ENCODE measurements at places on chromosomes 3 and 15.

GRCh38 chr3:23667536-23668429, 138.0 kb upstream of the UBE2E1 start:
- no peak for DNase-seq

- DNase-seq, result no peak
These were observed 110.1 kb upstream of the CLSTN2 start for GRCh38 chr3:139824864-139825263.

- DNase-seq, result no peak
These were observed 117.6 kb downstream of the TOP2B start for GRCh38 chr3:25547103-25547502.

DNA sequence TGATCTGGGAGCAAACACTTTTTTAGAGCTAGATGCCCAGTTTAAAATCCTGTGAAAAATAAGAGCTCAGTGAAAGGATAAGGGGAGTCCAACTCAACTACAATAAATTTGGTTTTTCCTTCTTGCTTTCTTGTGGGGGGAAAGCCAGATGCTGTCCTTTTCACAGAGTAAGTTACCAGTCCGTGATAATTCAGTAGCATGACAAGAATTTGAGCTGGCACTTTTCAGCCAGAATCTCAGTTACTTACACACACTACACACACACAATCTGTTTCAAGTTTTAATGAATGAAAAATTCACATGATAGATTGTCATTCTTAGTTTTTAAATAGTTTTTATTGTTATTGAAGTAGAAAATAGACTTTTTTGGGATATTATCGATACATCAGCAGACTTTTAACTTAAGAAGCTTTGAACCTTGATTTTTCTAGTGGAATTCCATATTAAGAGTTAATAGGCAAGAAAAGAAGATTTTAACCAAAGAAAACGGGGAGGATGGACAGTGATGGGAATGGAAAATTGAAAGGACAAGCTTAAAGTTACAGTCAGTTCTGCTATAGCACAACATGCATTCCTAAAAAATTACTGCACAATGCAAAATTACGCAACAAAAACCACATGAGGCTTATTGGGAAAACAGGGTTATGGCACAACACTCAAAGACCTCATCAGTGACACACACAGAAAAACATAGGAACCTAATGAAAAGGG, 47.0 kb downstream of the PSMD6 start:
- DNase-seq, result no peak

GRCh38 chr3:117856354-117856753, 1146.8 kb downstream of the TUSC7 start:
- no peak for DNase-seq

- no peak for DNase-seq
These were observed 6.2 kb downstream of the CLDN11 start for GRCh38 chr3:170424879-170425278.

DNA sequence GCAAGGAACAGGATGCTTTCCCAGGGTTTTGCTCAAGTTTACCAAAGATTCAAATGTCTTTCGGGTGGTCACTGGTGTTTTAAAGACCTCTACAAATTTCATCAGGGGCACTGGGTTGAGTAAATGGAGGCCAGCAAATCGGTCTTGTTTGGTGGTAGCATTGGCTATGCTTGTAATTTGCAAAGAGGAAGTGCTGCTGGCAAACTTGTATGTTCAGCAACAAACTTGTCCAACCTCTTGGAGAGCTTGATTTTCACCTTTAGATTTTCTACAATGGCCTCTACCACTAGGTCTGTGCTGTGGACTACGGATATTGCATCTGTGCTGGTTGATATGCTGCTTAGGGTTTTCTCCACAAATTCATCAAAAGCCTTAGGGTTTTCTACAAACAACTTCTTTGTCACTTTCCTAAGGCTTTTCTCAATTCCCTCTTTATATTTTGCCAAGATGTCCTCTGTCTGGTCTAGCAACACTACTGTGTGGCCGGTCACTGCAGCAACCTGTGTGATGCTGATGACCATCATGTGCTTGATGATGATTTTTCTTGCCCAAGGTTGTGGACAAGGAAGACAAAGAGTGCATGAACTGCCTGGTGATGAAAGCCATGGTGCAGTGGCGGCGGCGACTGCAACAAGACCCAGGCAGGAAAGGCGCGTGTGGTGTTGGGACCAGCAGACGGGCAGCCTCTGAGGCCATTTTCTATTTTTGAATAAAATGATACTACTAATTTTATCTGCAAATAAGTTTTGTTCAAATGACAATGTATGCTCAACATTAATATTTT, 50.8 kb downstream of the RFX7 start:
- no peak for DNase-seq

GRCh38 chr3:156304406-156304805, 184.0 kb downstream of the KCNAB1 start:
- DNase-seq, result no peak

- no peak for DNase-seq
These were observed 101.6 kb downstream of the APBA2 start for GRCh38 chr15:28987337-28987736.

DNA sequence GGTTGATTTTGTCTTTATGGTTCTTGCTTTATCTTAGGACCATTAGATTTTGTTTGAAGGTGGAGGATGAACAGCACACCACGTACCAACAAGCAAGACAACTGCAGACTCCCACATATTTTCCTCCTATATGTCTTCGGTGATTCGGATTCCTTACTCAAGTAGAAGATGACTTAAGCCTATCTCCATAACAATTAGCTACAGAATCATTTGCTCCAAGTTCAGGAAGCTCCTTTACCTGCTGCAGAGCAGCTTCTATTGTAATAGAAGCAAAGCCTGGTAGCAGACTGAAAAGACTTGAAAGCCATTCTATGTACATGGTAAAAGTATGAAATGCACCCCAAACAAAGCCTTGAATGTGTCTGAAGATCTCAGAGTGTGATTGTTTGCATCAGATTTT, 229.0 kb downstream of the SOX2 start:
- DNase-seq, result no peak

DNA sequence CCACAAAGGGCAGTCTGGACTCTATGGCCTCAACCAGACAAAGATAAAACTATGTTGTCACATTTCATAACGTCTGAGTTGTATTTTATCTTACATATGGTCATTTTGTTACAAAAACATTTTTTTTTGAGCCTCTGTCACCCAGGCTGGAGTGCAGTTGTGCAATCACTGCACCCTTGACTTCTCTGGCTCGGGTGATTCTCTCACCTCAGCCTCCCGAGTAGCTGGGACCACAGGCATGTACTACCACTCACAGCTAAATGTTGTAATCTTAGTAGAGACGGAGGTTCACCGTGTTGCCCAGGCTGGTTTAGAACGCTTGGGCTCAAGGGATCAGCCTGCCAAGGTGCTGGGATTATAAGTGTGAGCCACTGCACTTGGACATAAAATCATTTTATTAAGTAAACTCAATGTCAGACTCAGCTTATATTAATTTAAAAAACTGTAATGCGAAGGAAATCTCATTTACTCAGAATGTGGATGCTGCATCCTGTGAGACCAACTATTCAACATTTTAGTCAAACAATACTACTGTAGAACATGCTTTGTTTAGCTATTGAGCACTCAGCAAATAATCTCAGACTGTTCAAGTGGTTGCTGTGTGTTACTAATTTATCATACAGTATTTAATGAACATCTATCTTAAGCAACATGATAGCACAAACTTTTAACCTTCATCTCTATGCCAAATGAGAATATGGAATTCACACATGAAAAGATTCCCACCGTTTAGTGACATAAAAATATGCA, 209.2 kb downstream of the TBL1XR1 start:
- no peak for DNase-seq

- no peak for DNase-seq
These were observed 53.1 kb downstream of the SLC4A7 start for GRCh38 chr3:27431116-27431515.

DNA sequence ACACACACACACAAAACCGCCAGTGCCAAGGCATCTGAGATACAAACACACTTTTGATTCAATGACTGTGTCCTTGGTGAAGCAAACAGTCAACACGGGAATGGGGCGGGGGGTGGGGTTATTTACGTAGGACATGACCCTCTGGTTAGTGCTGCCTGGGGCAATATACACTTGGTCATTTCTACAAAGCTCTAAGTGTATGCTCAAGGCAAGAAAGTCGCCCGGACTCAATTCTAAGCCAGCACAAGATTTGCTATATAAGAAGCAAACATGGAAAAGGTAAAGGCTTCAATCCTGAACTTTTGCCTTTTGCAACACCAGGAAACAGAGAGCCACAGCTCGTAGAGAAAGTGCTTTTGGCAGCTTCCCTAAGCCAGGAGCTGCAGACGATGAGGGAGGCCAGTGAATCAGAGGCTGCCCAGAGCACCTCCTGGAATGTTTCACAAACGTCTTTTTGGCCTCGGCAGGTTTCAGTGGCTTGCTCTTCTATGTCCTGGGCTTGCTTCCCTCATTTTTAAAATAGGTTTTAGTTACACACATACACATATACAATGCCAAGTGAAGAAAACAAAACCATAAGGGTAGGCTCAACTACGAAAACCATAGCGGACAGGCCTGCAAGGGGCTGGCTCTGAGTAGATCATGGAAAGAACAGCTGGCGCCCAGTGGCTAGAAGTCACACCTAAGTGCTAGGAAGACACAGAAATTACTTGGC, 73.6 kb downstream of the TM4SF4 start:
- DNase-seq, result no peak

DNA sequence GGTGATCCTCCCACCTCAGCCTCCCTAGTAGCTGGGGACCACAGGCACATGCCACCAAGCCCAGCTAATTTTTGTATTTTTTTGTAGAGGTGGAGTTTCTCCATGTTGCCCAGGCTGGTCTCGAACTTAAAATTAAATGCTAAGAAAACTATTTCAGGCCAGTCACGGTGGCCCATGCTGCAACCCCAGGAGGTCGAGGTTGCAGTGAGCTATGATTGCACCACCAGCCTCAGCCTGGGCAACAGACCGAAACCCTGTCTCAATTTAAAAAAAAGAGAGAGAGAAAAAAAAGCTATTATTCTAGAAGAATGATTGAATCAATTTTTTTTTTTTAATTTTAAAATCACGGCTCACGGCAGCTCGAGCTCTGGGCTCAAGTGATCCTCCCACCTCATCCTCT, 4.7 kb downstream of the SLC51A start:
- no peak for DNase-seq

DNA sequence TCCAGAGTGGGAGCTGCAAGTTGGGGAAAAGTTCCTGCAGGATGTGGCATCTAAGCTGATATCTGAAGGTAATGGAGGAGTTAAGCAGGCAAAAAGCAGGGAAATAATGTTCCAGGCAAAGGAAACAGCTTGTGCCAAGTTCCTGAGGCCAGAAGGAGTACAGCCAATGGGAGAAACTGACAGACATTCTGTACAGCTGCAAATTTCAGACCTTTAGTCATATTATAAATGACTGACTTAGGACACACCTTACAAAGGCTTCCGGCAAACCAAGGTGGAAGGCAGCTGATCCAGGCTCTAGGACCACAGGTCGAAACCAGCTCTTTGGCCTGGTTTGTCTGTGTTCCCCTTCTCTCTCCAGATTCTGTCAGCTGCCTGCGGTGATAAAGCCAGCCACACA, 9.3 kb downstream of the WWTR1 start:
- no peak for DNase-seq

DNA sequence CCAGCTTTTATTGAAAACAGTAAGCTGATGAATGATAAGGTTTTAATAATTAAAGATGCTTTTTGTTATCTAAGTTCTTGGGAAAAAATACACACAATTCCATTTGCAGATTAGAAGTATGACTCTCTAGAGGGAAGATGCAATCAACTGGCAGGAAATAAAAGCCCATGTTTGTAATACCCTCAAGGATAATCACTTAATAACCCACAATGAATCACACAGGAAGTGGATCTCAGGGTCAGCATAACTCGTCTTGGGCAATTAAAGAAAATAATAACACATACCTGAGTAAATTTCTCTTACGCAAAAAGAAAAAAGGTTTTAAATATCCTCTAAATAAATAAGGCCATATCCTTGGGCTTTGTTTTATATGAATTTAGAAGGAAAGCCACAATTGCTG, 9.4 kb upstream of the EID1 start:
- DNase-seq, result no peak

DNA sequence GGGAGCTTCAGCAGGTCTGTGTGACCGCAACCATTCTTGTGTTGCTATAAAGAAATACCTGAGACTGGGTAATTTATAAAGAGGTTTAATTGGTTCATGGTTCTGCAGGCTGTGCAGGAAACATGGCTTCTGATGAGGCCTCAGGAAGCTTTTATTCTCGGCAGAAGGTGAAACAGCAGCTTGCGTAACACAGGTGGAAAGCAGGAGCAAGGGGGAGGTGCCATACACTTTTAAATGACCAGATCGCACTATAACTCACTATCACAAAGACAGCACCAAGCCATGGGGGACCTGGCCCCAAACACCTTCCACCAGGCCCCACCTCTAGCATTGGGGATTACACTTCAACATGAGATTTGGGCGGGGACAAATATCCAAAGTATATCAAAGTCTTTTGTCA, 8.3 kb upstream of the CIB2 start:
- DNase-seq, result no peak

DNA sequence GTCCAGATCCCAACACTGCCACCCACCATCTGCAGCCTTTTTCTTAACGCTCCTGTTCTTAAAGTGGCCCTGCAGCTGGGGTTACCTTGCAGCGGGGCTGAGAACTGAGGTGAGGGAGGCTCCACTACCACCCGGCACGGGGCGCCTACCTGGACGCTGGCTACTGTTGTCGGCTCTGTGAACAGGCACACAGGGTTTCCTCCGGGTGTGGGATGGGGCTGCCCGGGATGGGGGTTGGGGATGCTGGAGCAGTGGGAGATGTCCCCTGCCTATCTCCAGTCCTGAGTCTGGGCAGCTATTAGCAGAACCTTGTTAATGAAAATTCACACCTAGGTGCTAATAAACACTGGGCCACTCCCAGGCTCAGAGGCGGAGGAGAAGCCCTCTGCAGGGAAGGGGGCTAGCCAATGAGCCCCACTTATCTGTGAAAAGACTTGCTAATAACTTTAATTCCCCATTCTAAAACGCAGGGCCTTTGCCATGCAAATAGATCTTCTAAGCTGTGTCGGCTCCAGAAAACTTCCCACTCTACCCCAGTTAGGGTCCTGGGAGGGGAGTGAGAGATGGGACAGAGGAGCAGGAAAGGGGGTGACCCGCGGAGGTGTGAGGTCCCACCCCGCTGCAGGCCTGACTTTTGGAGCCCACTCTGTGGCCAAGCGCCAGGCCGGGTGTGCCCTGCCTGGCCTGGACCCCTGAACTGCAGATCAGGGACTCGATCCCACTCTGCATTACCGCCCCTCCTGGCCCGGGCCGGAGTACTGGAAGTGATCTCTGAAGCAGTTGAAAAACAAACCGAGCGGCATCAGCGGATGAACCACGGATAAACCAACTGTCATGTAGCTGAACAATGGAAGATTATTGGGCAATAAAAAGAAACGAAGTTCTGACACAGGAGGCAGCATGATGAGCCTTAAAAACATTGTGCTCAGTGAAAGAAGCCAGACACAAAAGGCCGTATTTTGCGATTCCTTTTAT, 3.1 kb downstream of the MESP1 start:
- no peak for DNase-seq

- no peak for DNase-seq
These were observed 28.2 kb downstream of the B3GNT5 start for GRCh38 chr3:183281126-183281797.

DNA sequence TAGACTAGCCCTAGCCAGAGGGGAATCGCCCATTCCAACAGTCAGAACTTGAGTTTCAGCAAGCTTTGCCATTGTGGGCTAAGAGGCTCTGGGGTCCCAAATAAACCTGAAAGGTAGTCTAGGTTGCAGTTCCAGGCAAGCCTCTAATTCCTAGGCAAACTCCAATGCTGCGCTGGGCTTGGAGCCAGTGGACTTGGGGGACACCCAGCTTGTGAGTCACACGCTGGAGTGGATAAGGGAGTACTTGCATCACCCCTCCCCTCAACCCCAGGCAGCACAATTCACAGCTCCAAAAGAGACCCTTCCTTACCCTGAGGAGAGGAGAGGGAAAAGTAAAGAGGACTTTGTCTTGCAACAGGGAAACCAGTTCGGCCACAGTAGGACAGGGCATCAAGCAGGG, 105.2 kb upstream of the DPPA4 start:
- no peak for DNase-seq
